HuH-7.5 (cell line): ENCODE measurements at places on chromosomes 3 and 15.

- DNase-seq: no peak
Measured at GRCh38 chr15:74551714-74552113, 10.7 kb downstream of the ARID3B start.

- no peak for DNase-seq
Measured at GRCh38 chr3:149809699-149810098, 3.3 kb upstream of the RNF13 start.

DNA sequence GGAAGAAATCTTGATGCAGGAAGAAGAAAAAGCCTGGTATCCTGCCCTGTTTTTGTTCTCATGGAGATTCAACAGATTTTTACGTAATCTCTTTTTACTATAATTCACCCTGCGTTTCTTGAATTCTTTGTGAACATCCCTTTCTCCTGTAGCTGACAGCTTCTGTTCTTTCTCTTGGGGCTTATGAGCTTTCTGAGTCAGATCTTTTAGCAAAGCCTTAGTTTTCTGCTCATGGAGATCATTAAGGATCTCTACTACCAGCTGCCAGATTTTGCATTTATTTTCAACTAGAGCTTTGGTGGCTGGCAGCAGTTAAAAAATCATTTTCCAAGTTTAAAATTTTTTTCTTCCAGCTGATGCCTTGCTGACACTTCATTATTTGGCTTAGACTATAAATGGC is 51.6 kb downstream of the MOBP start:
- DNase-seq: no peak

GRCh38 chr3:185205865-185206264 is 48.0 kb downstream of the EHHADH start:
- no peak for DNase-seq

DNA sequence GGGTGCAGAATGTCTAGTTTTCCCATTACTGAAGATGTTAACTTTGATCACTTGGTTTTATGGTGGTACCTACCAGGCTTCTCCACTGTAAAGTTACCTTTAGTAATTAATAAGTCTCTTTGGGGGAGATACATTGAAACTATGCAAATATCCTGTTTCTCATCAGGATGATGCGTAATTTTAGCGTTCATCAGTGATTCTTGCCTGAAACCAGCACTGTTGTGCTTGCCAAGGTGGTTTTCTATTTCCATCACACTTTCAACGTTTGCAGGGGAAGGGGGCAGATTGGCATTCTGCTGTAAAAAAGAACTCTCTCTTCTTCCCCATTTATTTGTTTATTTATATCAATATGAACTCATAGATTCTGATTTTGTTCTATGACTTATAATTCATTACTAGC is 61.0 kb downstream of the SSR3 start:
- DNase-seq: no peak

- DNase-seq: no peak
Measured at GRCh38 chr3:80366808-80367548, 599.2 kb upstream of the ROBO1 start.

GRCh38 chr3:149023951-149024350 is 32.6 kb downstream of the GYG1 start:
- no peak for DNase-seq
